ENCODE measurements at places on chromosomes 3 and 15.

GRCh38 chr15:71679793-71680353 lies 130.5 kb upstream of the NR2E3 start:
- DNase-seq, result no peak

- DNase-seq, result no peak
Observed at GRCh38 chr3:157136647-157137387, 23.1 kb downstream of the CCNL1 start.

GRCh38 chr3:5607581-5607980 lies 420.1 kb downstream of the EDEM1 start:
- DNase-seq, result no peak

DNA sequence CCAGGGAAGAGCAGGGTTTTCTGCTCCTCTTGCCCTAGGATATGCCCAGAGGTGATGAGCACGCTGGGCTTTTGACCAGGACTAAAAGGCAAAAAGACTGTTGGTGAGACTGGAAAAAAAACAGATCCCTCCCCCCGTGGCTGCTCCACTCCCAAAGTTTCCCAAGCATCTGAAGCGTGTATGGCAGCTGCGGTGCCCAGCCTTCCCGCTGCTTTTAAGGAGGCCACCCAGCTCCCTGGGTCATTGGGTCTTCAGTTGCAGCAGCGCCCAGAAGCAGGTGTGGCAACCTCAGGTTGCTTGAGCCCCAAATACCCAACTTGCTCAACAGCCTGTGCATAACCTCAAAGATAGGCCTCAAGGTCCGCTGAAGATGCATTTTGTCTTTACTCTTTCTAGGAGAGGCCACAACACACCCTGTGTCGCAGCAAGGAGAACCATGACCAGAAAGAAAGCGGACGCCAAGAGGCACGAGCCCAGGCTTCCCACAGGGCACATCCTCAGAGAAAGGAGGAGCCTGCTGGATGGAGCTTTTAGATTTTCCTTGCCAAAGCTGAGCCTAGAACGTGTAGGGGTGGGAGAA lies 2.0 kb downstream of the SRGAP3 start:
- no peak for DNase-seq

DNA sequence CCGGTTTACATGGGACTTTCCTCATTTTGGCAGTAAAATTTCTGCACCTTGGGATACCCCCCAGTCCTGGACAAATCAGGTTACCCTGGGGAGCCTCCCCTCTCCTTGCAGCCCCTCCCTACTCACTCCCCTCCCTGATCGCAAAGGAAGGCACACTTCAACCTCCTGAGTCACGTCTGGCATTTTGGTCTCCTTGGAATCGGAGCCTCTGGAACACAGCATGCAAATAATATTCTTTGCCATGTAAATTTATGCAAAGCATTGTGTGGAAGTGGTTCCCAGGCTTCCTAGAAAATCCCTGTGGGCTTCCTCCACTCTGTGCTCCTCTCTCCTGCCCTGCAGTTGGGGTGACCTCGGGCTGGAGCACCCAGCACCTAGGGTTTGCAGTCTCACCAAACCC lies 11.6 kb downstream of the SCN5A start:
- DNase-seq, result no peak

GRCh38 chr3:108588601-108589000 lies 637 bp downstream of the CIP2A start:
- no peak for DNase-seq

DNA sequence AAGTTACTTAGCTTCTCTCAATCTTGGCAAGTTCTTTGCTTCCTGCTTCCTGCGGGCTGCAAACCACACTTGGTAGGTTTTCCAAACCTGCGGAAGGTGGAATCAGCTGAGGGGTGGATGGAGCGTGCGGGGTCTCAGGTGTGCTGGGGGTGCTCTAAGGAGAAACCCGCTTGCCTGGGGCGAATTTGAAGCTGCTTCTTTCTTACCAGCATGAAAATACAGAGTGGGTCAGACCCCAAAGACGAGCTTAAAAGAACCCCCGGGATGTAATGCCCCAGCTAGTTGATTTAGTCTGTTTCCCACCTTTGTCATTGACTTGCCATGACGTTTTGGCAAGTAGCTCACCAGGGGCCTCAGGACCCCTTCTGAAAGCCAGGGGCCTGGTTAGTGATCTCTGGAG lies 28.8 kb upstream of the CORO2B start:
- no peak for DNase-seq

GRCh38 chr3:158845765-158846350 lies 44.0 kb downstream of the MFSD1 start:
- DNase-seq, result no peak

GRCh38 chr3:14801668-14802380 lies 16.9 kb upstream of the FGD5 start:
- no peak for DNase-seq
